ENCODE measurements at places on chromosomes 7 and 10.

- no peak for DNase-seq
These were observed 18.7 kb downstream of the TACR2 start for GRCh38 chr10:69397972-69398371.

- no peak for DNase-seq
These were observed 6.3 kb downstream of the UNC5B start for GRCh38 chr10:71218651-71219050.

DNA sequence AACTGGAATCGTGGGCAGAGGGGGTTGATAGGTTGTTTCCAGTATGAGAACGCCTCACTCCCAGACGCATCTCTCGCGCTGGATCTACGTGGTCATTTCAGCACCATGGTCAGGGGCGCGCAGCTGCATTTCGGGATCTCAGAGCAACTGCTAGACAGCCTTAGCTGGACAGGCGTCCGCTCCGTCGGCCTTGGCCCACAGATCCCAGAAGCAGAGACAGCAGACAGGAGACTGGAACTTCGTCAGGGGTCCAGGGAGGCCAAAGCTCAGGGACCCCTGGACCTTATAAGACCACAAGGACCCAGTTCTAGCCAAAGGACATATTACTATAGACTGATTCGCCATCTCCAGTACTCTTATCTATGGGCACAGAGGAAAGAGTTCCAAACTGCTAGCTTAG, 5.3 kb downstream of the NEUROG3 start:
- DNase-seq = no peak

DNA sequence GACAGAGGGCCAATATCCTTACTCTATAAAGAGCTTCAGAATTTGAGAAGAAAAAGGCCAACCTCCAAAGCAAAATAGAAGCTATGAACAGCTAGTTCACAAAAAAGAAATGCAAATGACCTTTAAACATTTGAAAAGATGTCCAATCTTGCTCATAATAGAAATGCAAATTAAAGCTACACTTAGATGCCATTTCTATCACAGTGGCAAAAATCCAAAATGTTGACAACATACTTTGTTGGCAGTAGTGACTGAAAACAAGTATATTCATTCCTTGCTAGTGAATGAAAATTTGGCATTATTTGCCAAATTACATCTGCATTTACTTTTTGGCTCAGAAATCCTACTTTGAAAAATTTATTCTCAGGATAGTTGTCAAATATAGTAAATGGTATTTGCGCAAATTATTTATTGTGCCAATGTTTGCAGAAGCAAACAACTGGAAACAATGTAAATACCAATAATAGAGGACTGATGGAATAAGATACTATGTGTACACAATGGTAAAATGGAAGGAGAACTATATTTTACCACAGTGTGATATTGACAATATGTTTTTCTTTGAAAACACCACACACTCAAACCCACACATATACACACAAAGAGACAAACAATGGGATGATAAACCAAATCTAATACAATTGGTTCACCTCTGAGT, 9.4 kb downstream of the TMEM106B start:
- DNase-seq = peak; percentile 50

DNA sequence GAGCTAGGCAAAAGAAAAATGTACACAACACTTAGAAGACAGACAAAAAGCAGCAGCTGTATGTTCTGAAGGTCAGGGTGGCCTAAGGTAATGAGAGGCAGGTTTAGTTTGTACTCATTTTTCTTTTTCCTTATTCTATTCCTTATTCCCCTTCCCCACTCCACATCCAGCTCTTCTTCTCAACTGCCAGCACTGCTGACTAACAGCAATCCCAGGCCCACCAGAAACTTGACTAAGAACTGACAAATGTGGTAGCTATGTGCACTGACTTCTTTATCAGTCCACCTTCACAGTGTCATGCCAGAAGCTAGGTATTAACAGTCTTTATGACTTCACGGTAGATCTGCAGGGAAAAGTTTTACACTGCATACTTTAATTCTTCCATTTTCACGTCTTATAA, 6.1 kb downstream of the COPG2 start:
- no peak for DNase-seq

DNA sequence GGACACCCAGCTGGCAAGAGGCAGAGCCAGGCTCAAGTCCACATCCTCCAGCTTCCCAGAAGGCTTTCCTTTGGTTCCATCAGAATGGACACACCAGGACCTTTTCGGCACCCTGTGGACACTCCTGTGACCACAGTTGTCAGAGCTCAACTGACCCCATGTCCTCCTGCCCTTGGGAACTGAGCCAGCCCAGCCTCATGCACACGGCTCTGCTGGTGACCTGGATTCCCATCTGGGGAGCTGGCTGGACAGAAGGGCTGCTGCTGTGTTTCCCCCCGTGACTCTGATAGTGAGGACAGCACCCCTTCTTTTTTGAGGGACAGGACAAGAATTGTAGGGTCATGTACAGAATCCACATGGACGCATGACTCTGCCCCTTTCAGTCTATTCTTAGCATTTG, 289.2 kb downstream of the WDR37 start:
- DNase-seq = no peak

DNA sequence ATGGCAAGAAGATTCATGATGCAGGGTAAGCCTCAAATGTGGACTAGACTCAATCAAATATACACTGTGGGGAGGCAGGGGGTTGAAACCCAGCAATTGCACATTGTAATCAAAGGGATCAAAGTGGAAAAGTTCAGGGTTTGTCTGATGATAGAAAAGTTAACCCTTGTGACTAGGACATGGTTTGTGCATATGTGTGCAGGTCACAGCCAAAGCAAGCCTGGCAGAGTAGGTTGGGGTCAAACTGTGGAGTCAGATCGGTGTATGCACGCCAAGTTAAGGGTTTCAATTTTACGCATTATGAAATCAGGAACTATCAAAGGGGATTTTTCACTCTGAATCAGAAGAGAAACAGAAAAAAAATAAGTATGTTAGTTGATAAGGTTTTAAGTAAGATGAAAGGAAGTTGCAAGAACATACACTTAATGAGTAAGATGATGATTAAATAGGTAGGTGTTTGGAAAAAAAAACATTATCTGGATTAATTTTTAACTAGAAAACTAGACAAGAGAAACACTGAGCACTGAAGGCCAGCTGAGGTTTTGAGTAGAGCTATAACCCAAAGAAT, 188.3 kb downstream of the DGKB start:
- no peak for DNase-seq

- DNase-seq = no peak
These were observed 339.1 kb upstream of the NPVF start for GRCh38 chr7:25567430-25567829.

DNA sequence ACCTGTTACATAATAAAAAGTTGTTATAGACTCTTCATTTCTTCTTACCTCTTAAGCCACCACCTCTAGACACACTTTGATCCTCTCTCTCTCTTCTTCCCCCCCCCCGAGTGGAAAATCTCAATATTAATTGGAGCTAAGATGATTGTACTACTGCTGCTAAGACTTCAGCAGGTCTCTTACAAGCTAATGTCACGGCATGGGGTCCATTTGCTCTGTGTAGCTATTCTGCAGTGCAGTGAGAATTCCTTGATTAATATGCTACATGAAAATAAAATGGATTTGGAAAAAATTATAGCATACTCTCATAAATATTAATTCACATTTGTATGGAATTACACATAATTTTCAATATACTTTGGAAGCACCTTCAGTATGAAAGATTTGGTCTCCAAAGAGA, 297.2 kb downstream of the AUTS2 start:
- no peak for DNase-seq

DNA sequence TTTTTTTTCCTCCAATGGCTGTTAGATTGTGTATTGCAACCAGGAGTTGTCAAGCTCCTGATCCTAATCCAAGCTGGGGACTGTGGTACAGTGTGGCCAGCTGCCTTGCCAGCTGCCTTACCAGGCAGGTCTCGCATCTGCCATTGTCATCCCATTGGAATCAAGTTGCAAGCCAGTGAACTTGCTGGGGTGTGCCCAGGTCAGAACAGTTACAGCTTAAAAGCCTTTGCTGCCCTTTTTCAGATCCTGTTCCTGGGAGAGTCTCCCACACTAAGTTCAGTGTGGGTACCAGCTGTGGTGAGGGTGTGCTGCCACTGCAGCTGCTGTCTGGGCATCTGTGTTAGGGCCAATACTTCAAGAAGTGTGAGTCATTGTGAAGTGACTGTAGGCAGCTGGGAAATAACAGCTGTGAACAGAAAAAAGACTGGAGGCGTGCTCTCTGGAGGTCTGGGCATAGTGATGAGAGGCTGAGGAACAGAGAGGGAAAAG, 72.8 kb downstream of the CCNY start:
- no peak for DNase-seq

GRCh38 chr7:41489885-41490284, 213.0 kb downstream of the INHBA start:
- no peak for DNase-seq

DNA sequence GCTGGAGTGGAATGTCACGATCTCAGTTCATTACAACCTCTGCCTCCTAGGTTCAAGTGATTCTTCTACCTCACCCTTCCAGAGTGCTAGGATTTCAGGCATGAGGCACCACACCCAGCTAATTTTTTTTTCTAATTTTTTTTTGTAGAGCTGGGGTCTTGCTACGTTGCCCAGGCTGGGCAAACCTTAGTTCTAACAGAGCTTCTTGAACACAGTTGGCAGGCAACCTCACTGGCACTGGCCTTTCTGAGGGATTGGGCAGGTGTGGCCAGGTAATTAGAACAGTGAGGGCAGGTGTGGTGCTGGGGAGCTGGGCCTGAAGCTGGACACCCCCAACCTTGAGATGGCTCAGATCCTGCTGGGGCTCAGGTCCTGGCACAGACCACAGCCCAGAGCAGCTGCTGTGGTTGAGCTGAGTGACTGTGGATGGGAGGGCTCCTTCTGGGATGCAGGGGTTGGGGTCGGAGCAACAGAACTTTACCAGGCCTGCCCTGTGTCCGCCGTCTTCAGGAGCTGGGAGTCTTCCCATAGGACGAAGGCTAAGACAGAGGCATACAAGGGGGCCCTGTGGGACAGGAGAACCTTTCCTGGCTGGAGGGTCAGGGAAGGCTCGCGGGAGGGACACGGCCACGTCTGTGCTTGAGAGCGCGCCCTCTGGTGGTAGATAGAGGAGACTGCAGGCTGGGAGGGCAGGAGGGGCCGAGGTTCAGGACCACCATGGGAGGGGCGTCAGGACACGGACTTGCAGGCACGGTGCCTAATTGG, 48.2 kb downstream of the COL26A1 start:
- no peak for DNase-seq

- DNase-seq = no peak
These were observed 170.0 kb upstream of the CDCA7L start for GRCh38 chr7:22115689-22116088.

DNA sequence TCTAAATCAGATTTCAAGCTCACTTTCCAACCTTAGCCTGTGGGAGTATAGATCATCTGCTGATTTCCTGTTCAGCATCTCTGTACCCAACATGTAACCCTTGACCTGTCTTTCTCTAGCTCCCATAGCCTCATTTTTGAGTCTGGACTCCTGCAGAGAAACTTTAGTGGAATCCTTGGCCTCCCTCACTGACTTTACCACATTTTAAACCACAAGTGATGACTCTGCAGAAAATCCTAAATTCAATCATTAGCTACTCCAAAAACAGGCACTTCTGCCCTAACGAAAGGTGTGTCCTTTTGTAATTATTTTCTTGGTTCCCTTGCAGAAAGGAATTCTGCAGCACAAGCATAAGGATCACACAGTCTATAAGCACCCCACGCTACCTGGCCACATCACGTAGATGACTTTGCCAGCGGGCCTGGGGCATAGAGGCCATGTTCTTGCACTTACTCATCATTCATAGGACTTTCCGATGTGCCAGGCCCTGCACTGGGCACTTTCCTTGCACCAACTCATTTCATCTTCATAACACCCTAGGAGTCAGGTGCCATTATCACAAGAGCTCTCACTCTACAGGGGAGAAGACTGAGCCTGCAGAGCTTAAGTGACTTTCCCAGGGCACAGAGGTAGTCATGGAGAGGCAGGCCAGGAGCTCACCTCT, 57.2 kb upstream of the OPALIN start:
- no peak for DNase-seq

DNA sequence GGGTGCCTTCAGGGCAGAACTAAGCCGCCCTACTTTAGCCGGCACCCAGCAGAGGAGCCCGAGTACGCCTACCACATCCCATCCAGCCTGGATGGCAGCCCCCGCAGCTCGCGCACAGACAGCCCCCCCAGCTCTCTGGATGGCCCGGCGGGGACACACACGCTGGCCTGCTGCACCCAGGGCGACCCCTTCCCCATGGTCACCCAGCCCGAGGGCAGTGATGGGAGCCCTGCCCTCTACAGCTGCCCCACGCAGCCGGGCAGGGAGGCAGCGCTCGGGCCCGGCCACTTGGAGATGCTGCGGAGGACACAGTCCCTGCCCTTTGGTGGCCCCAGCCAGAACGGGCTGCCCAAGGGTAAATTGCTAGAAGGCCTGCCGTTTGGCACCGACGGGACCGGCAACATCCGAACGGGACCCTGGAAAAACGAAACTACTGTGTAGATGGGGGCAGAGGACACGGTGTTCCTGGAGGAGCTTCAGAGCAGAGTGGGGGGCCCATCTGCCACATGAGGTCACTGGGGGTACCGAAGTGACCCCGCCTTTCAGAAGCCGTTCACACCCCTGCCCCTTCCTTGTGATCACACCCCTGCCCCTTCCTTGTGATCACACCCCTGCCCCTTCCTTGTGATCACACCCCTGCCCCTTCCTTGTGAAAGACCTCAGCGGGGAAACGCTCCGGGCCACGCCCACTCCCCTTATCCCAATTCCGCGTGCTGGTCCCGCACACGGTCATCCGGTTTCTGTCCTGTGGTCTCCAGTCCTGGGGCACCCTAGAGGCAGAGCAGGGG, 30.8 kb upstream of the KNDC1 start:
- DNase-seq = no peak

- DNase-seq = no peak
These were observed 38.7 kb downstream of the CALML3 start for GRCh38 chr10:5563321-5563961.

DNA sequence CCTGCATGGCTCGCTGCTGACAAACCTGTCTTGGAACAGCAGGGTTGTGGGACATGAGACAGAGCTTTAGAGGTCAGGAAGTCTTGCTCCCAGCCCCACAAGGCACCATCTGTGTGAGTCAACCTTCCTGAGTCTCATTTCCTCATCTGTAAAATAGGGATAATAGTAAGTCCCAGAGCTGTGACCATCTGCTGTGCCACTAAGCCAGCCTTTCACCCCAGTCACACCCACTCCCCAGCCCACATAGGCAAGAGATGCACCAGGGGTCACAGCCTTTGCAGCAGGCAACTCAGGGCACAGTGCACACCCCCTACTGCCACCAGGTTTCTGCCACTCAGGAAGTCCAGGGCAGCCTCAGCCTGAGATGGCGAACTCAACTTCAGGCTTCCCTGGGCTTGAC, 29.4 kb upstream of the CDH23 start:
- DNase-seq = no peak

GRCh38 chr10:129171812-129172211, 295.2 kb upstream of the MGMT start:
- DNase-seq = no peak
